ENCODE measurements at places on chromosomes 7 and 10.

DNA sequence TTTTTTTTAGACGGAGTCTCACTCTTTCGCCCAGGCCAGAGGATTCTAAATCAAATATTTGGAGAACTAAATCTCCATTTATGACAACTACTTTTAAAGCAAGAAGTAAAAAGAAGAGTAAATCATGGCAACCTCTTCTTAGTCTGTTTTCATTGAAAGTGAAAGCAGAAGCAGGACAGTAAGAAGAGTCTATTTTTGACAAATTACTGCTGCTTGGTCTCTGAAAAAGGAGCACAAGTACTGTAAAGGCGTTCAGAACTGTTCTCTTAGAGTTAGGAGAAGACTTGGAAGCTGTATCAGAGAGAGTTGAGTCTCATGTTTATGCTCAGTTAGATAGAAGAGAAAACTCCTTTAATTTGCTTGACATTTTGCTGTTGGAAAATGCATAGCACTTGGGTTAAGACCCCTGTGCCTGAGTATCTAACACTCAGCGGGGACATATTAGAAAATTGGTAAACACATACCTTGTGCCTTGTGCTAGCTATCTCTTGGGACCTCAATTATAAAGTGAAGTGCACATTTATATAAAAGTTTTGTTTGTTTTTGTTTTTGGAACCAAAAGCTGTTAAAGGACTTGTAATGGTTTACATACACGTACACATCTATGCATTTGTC is 433.0 kb downstream of the ANKRD7 start:
- no peak for DNase-seq

DNA sequence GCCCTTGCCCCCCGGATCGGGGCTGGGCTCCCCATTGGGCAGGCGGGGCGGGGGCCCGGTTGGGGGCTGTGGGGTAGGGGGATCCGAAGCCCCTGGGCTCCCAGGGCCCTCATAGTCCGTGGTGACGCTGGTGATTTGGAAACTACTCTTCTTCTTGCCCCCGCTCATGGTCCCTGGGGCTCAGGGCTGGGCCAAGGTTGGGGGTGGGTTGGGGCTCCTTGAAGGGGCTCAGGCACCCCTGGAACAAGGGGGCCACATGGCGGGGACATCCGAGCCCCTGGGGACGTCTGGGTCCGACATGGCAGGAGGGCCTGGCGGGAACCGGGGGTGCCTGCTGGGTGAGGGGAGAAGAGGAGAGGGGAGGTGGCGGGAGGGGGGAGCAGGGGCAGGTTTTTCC is 1.1 kb downstream of the TSC22D4 start:
- no peak for DNase-seq

DNA sequence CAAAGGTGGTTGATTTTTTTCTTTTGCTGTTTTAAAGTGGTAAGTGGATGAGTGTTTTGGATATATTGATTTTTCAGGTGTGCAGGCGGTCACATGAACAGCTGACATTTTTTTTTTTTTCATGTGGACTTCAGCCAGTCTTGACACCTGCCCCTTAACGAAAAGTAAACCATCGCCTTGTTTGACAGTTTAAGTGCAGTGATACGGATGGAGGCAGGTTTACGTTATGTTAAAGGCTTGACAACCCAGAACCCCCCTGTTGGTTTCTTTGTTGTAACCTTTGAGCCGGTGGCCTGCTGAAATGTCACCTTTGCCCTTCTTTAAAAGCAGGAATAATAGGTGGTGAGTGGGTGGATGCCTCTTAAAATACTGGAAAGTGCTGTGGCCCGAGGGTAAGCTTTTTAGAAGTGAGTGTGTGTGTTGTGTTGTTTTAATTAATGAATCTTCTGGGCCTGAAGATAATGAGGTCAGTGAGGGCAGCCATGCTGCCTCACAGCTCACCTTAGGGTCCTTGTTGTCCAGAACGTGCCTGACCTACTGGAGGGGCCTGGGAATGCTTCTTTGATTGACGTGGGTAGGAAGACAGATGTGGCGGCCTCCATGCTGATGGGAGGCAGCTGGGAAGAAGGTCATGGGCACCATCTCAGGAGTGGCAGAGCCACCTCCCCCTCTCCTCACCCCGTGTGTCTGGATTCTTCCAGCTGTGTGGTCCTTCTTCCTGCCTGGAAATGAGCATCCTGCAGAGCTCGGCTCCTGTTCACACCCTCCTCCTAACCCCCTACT is 69.8 kb downstream of the TCF7L2 start:
- no peak for DNase-seq

GRCh38 chr7:65354263-65354662 is 19.4 kb upstream of the ZNF92 start:
- no peak for DNase-seq

DNA sequence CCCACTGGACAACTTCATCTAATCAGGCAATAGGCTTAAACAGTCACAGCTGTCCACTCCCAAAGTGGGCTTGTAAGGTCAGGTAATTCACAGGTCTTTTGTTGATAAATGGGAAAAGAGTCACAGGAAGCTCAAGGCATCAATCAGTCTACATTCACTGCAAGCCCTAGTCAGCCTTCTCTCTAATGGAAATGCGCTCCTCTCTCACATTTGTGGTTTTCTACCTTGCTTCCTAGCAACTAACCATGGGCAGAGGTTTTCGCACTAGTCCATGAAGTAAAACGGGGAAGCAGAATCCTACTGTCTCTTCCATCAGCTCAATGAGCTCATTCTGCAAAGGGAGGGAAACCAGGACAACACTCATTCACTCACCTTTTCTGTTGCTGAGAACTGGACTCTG is 53.5 kb upstream of the APBB1IP start:
- no peak for DNase-seq

- DNase-seq = no peak
Observed at GRCh38 chr7:135321556-135321955, 87.9 kb downstream of the STRA8 start.

DNA sequence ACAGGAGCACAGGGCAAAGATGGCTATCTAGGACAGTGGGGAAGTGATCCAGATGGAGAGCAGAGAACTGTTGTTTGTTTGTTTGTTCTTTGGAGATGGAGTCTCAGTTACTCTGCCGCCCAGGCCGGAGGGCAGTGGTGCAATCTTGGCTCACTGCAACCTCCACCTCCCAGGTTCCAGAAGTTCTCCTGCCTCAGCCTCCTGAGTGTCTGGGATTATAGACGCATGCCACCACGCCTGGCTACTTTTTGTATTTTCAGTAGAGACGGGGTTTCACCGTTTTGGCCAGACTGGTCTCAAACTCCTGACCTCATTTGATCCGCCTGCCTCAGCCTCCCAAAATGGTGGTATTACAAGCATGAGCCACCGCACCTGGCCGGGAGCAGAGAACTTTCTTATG is 20.9 kb downstream of the METTL2B start:
- no peak for DNase-seq

DNA sequence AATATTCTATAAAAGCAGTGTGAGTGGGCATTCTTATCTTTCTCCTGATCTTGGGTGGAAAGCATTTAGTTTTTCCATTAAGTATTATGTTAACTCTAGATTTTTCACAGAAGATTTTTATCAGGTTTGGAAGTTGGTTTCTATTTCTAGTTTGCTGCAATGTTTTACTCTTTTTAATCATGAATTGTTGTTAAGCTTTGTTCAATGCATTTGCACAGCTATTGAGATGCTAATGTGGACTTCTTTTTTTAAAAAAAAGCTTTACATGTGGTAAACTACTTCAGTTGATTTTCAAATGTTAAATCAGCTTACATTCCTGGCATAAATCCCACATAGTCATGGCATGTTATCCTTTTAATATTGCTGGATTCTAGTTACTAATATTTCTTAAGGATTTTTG is 363.6 kb upstream of the NRP1 start:
- DNase-seq = no peak

GRCh38 chr7:141974831-141975230 is 1.3 kb upstream of the TAS2R38 start:
- DNase-seq = no peak
